ENCODE measurements at places on chromosomes 4 and X.

DNA sequence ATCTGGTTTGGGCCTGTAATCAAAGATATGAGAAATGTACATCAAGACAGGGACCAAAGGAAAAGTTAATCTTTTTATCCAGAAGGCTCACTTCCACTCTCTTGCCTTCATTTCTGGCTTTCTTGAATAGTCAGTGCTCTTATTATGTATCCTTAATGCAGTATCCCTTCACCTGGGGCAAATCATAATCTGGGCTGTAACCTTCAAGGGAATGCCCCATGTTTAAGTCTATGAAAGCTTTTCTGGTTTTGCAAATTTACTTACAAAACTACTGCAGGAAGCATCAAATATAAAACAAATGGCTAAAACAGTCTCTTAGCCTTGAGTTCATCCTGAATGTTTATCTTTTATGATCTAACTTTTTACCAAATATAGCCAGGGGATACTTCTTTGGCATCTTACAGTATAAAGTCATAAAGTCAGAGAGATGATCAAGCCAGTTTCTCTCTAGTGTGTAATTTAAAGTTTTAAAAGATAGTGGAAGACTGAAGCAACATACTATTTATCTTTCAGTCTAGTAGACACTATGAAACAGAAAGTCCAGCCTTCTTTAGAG, 1214.8 kb downstream of the STIM2 start:
- no peak for DNase-seq

- DNase-seq, result no peak
Measured at GRCh38 chr4:33626221-33626620, 2618.1 kb downstream of the ARAP2 start.

DNA sequence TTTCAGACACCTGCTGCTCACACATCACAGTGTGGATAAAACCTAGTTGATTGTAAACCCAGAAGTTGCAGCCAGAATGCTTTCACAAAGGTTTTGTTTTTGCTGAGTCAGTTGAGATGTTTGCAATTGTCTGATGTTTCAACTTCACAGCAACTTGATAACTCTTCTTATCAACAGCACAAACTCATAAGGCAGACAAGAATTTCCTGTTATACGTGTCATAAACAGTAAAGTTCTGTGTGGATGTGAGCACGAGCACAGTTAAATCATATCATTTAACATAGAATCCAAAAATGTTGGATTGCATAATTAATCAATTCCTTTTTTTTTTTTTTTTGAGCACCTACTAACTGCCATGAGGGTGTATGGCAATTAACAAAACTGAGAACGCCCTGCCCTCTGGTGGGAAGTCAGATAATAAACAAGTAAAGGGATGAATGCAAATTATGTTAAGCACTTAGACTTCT, 512.2 kb downstream of the PDHA2 start:
- DNase-seq, result no peak

DNA sequence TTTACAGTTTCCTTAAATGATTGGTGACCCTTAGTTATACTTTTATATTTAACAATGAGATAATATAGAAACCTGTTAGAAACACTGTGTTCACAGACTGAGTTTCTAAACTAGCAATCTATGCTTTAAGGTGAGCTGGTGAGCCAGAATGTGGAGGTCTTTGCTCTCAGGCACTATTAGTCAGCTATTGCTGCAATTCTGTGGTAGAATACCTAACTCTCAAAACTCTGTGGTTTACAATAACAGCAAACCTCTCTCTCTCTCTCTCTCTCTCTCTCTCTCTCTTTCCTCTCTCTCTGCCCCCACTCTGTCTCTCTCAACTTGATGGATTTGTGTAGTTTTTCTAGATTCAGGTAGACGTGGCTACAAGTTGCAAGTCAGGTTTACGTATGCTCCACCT, 17.6 kb upstream of the LCORL start:
- no peak for DNase-seq

DNA sequence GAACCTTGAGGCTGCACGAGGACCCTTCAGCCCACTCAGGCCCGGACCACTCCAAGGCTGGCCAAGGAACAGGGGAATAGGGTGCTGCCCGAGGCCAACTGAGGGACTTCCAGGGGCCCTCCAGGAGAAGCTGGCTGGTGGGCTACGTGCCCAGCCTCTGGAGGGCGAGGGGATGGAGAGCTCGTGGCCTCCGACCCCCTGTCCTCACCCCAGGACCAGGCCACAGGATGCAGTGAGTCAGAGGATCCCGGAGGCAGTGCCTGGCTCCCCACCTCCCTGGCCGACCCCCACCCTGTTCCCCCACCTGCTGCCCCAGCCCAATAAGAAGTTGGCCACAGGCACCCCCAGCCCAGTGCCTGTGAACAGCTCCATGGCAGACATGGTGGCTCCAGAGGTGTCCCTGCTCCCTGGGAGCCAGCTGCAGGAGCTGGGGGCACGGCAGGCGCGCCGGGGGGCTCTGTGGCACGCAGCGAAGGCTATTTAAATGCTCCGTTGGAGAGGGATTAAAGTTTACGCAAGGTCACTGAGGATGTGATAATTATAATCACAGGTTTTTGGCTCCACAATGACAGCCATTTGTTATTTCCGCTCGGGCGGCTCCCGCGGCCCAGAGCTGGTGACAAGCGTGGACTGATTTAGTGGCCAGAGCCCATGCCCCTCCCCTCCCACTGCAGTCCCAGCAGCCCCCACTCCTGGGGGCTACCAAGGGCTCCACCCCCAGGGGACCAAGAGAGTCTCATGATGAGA, 95.7 kb upstream of the NKX1-1 start:
- peak; percentile 4 for DNase-seq

DNA sequence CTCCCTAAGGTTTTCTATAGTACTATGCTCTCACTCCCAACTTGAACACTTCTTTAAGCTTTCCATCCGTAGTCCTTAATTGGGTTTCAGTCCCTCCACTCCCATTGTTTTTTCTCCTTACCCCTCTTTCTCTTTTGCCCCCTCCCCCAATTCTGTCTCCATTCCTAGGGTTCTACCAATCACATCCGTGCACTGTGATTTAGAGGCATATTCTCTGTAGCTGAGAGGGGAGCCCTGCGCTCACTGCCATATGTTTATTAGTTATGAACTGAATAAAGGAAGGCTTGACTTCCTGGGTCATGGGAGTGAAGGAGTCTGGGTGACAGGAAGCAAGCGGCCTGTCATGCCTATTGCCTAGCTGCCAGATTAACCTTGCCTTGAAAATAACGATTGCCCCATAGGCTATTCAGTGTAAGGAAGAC, 471 bp downstream of the MCTS1 start:
- DNase-seq, result peak; percentile 30

- no peak for DNase-seq
Measured at GRCh38 chrX:37060999-37061398, 52.8 kb downstream of the FAM47C start.

DNA sequence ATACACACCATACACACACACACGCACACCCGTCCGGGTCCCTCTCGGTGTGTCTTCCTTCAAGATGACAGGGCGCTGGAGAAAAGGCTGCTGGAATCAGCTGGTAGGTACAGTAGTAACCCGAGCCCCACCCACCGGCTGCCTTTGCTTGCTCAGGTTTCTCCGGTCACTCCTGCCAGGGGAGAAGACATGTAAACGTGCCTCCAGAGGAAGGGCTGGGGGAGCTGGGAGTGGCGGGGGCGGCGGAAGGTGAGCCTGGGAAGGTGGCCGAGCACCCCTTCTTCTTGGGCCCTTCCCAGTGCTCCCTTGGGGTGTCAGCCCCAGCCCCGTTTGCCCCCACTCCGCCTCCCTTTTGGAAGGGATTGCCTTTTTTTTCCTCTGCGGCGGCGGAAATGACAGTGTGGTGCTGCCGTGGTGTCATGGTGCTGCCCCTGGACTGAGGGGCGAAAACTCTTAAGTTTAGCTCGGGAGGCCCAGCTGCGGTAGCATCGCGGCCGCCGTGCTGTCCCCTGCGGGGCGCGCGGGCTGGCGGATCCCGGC, at the start of gene MID2:
Gene MID2, plus strand, starts transcription at position 169 of the 540 bp plus-strand sequence. CDS start 561 bp downstream, outside the sequence.
- DNase-seq, result peak; percentile 61

- DNase-seq, result no peak
Measured at GRCh38 chr4:15990570-15991285, 27.8 kb upstream of the FGFBP2 start.

Measured in activated T-cell treated with anti-CD3 and anti-CD28 coated beads, Interleukin-2, amount 50 U/mL, for 1 hour (primary cell).